ENCODE measurements at places on chromosomes 11 and 22.

DNA sequence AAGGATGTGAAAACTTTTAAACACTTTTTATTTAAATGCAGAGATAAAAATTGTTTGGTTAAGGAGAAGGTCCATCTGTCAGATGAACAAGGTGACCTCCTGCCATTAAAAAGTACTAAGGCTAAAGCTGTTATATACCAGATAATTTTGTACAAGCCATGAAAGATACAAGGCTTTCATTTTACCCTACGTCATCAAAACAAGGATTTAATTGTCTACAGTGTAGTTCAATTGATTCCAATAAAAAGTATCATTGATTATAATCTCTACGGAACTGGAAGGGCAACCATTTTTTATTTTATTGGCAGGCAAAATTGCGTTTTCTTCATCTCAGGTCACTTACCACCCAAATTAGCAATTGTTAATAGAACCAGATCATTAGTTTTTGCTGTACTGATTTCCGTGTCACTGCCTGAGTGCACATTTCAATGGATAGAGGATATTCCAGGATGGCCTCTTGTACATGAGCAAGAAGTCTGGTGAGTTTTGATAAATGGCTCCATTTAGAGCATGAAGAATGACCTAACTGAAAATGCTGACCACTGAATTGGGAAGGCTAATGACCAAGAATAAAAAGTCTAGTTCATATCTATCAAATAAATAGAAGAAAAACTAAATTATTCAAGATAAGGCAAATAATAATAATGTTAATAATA, 564.9 kb downstream of the JRKL start:
- DNase-seq: no peak

- DNase-seq: no peak
Measured at GRCh38 chr11:65084598-65085375, 765 bp downstream of the ZFPL1 start.

DNA sequence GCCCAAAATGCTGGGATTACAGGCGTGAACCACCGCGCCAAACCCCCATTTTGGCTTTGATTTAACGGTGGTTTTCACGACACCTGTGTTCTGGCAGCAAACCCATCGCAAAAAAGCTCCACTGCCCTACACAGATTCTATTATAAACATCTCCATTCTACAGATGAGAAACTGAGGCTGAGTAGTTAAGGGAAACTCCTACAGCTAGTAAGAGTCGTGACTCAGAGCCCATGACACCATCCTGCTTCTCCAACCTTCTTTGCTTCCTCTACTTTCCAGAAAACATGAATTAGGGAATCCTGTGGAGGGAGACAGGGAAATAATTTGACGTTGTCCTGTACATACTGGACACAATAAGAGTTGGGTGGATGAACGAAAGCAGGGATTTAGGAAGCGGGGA, 429 bp upstream of the SNX15 start:
- no peak for DNase-seq

DNA sequence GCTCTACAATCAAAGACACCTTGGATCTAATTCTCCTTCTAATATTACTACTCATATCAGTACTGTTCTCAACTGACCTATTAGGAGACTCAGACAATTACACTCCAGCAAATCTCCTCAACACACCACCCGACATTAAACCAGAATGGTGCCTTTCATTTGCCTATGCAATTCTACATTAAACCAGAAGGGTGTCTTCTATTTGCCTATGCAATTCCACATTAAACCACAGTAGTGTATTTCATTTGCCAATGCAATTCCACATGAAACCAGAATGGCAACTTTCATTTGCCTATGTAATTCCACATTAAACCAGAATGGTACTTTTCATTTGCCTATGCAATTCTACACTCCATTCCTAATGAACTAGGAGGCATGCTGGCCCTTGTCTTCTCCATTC, 15.3 kb upstream of the APOL3 start:
- DNase-seq: no peak

GRCh38 chr11:31019786-31020185, 349.8 kb downstream of the DCDC1 start:
- DNase-seq: no peak

GRCh38 chr11:44613153-44613552, 47.7 kb downstream of the CD82 start:
- DNase-seq: peak; percentile 46

All from myocyte (in vitro differentiated cells).